ENCODE measurements at places on chromosomes 1 and 21.

DNA sequence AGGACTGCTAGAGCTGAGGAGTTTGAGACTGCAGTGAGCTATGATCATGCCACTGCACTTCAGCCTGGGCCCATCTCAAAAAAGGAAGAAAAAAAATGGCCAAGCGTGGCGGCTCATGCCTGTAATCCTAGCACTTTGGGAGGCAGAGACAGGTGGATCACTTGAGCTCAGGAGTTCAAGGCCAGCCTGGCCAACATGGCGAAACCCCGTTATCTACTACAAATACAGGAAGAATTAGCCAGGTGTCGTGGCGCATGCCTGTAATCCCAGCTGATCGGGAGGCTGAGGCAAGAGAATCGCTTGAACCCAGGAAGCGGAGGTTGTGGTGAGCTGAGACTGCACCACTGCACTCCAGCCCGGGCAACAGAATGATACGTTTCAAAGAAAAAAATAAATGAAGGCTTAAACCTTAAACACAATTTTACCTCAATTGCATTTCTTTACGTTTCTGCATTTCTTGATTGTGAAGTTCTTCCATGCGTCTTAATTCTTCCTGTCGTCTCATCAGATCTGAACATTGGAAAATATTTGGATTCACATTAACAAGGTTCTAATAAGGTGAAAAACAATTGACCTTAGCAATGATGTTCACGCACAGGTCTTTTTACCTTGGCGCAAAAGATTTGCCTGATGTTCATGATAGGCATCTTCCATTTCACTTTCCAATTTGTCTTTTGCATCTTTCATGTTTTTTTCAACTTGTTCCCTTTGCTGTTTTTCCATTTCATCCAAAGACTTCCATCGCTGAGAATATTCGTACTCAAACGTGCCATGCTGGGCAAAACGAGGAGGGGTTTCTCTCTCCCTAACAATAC lies 4.2 kb downstream of the SFPQ start:
- no peak for DNase-seq

DNA sequence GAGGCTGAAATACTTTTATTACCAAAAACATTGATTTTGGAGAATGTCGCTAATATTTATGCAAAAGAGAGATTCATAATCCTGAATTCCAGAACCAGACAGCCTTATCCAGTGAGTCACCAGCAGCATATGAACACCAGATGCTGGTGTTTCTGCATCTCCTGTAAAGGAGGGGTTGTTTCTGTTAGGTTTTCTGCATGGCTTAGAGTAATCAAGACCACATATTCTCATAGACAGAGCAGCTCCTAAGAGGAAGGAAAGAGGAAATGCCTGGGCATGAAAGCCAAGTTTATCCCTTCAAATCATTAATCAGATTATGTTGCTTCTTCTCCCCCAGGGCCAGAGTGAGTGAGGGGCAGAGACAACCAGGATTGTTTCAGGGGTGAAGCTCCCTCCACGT lies 86.2 kb downstream of the NGF start:
- no peak for DNase-seq

DNA sequence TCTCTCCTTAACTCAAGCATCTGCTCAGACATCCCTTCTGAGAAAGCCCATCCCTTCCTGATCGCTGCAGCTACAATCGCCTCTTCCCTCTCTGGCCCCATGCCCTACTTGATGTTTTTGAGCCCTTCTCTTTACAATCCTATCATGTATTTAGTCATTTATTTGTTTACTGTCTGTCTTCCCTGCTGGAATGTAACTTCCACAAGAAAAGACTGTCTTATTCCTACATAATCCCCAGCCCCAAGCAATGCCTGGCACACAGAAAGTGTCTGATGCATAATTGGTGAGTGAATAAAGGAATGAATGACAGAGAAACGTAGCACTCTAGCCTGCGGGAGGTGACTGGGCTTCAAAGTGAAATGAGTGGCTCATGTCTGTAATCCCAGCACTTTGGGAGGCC lies 25.4 kb downstream of the ECE1 start:
- DNase-seq, result no peak

- DNase-seq, result no peak
Measured at GRCh38 chr1:53165408-53165961, 23.0 kb upstream of the SLC1A7 start.

GRCh38 chr1:61520401-61520800 lies 204.5 kb downstream of the TM2D1 start:
- DNase-seq, result no peak

- DNase-seq, result no peak
Measured at GRCh38 chr1:184708084-184708676, 46.5 kb downstream of the EDEM3 start.

- no peak for DNase-seq
Measured at GRCh38 chr1:109193653-109194590, 19.8 kb upstream of the SARS1 start.

DNA sequence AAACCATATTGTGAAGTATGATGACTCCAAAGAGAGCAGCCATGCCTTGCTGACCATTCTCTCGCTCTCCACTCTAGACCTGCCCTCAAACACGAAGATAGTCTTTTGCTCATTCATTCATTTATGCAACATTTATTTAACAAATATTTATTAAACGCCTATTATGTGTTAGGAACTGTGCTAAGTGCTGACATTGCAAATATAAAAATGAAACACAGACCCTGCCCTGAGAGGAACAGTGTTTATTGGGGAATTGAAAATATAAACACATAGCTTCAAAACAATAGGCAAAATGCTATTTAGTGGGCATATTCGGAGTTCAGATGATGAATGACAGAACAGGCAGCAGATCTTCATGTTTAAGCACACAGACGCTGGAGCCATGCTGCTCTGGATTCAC lies 213.6 kb downstream of the NUF2 start:
- DNase-seq, result no peak

DNA sequence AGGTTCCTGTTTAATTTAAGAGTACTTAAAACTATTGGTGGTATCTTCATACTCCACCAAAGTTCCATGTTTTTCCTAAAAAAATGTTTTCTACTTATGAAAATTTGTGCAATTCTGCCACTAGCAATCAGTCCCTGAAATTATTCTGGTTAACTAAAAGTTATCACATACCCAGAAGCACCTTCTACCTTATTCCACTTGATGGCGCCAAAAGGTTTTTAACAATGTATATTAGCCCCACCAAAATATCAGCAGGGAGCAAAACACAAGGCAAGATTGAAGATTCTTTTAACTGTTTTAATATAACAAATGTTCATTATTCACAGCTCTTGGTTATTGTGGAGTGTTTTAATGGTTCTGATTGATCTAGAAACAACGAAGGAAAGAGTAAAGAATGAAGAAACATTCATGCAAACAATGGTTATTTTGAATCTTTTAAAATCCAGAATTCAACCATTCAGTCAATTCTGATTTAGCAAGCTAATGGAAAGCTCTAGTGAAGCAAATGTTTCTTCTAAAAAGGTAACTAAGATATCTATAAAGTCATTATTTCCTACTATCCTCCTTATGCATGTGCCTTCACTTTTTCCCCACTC lies 67.2 kb downstream of the TTLL7 start:
- no peak for DNase-seq

DNA sequence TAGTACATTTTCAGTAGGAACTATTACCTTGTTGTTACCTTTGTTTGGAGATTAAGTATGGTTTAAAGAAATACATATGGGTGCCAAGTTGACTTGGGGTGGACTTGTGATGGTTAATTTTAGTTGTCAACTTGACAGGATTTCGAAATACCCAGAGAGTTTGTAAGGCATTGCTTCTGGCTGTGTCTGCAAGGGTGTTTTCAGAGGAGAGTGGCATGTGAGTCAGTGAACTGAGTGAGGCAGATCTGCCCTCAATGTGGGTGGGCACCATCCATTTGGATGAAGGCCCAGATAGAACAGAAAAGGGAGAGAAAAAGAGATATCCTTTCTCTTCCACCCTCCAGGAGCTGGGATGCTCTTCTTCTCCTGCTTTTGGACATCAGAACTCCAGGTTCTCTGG lies 315.5 kb downstream of the GPATCH2 start:
- DNase-seq, result no peak

DNA sequence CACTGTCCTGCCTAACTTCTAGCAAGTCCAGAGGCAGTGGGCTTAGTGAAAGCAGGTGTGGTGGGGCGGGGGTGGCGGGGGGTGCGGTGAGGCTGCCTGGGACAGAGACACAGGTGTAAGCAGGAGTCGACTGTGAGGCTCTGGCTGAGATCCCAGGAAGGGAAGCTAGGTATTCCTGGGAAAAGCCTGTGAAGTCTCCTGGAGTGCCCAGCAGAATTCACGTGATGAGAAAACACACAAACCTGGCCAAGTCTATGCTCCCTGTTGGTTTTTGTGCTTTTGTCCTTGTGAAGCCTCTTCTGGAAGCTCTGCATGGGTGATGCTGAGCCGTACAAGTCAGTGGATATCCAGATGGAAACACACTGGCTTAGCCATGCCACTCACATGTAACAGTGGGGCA lies 5.3 kb downstream of the GALNT2 start:
- no peak for DNase-seq

- no peak for DNase-seq
Measured at GRCh38 chr1:197284325-197284724, 16.3 kb downstream of the CRB1 start.

DNA sequence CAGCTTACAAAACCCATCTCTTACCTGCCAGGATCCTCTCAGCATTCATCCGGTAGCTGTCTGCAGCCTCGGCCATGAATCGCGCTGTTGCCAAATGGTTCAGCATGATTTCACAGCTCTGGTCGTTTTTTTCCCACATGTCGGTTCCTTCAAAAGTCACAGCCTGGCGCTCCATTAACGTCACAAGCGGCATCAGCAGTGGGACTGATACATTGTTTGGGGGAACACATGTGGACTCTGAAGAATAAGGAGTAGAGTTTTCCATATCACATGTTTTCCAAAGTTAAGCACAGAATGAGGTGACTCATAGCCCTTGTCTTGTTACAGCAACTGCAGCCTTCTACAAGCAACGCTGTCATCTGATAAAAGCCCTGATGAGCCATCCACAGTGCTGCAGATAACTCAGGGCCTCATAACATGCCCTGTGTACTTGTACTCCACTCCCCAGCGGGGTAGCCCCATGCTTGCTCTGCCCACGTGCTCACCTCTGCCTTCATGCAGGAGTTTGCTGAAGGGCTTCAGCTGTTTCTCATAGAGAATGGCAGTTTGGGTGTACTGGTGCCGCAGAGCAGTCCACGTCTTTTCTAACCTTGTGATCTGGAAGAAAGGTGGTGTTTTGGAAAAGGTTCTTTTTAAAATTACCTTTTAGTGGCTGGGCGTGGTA lies 114.2 kb downstream of the BCAR3 start:
- DNase-seq, result no peak

DNA sequence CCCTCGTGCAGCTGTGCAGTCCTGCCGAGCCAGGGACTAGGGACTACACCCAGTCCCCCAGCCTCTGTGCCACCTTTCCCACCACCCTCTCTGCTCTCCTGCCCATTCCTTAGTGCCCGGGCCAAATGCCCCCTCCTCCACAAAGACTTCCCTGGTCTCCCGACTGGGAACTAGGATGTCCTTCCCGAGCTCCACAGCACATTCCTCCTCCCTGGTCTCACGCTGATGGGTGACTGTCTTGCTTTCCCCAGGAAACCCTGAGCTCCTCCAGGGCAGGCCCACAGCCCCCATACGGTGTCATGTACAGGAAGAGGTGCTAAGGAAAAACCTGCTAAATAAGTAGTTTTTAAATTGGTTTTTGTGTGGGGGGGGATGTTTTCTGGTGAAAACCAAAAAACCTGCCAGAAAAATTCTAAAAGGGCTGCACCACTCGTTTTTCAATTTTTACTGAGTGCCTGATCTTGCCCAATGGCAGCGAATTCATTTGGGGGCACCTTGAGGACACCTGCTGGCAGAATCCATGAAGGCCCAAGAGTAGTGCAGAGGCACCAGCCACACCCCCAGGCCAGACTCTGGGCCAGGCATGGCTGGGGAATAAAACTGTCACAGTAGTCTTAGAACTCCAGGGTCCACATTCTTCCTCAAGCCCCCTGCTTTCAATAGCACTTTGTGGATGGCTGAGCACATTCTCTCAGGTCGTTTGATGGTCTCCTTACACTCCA lies 50.4 kb downstream of the GLIS1 start:
- DNase-seq, result no peak
